Fibroblast of skin of back (primary cell): ENCODE measurements at places on chromosomes 1 and 21.

DNA sequence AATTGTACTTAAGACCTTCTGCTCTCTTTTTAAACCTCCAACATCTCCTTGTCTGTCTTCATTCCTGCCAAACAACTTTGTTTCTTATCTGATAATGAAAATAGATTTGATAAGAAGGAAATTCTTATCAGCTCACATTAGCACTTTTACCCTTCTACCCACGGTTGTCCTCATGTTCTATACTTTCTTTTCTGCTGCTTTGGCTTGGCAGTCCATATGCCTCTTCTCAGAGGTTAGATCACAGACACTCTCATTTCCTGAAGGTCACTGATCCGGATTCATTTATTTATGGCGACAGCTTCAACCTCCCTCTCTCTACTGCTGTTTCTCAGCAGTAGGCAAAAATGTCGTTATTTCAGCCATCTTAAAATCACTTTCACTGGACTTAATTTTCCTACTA, 2015.8 kb downstream of the NCAM2 start:
- DNase-seq: no peak

- no peak for DNase-seq
Observed at GRCh38 chr1:43354471-43354870, 4.3 kb upstream of the CDC20 start.

GRCh38 chr1:1197551-1198422, 8.6 kb downstream of the TNFRSF18 start:
- DNase-seq: no peak

- no peak for DNase-seq
Observed at GRCh38 chr1:227547310-227548118, 15.8 kb upstream of the ZNF678 start.

- DNase-seq: no peak
Observed at GRCh38 chr1:228500143-228500734, 13.1 kb downstream of the RNF187 start.

DNA sequence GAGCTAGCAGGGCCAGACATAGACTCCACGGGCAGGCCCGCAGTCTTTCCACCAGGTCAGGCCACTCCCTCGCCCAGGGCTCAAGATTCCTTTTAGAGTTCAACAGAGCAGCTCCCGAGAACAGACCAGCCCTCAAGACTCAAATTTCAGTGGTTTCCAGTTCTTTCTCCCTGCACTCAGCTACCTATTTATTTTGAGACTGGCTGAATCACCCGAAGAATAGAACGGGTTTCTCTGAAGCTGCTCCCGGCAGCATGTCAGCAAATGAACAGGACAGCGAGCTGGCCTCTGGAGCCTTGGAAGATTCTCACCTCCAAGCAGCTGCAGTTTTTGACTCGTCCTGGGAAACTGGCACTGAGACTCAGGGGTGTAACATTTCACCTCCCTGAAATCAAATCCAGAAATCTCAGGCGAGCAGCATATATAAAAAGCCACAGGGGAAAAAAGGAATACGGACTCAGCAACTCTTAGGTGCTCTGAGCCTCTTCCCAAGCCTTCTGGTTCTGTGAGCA, 177.9 kb downstream of the CLIC6 start:
- peak; percentile 75 for DNase-seq

- DNase-seq: peak; percentile 58
Observed at GRCh38 chr1:31029026-31029425, 36.5 kb downstream of the PUM1 start.

- DNase-seq: peak; percentile 86
Observed at GRCh38 chr1:23273450-23274133, 56.3 kb upstream of the HTR1D start.

DNA sequence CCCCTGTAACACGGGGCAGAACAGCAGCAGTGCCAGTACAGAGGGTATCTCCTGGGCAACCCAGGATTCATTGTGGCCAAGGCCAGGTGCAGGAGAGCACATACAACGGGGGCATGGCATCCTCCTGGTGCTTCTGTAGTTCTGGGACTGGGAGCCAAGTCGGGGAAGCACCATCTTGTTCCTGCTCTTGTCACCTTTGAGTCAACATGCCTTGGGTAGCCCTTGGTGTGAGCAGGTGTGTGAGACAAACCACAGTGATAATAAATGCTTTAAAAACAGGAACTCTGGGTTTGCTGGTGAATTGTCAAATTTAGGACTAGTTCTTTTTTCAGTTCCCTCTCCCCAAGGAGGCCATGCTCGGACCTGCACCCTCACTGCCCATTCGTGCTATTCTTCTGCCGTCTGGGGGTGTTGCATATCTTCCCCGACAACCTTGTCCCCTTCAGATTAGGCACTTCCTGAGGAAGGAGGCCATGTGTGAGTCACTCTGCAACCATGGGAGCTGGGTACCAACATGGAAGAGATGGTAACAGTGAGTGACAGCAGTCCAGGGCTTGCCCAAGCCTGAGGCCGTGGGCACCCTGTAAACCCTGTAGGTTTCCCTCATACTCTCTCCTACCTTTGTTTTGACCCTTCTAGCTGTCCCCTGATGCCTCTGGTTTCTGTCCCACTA, 150.2 kb downstream of the GRIK3 start:
- no peak for DNase-seq

DNA sequence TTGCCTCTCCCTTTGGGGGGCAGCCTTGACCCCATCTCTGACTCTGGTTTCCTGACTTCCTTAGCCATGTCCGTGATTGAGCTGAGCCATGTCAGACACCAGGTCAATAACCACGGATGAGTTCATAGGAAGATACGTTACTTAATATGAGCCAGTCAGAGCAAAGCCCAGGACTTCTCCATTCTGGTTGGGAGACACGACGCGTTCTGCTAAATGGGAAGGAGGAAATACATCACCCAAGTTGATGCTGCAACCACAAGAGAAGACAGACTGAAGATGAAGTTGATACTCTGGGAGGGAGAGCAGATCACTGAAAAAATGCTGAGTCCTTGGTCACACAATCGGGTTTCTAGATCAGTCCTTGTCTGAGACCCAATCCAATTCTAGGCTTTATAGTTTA, 90.9 kb downstream of the MATN1 start:
- DNase-seq: no peak

GRCh38 chr1:186841599-186841998, 12.8 kb downstream of the PLA2G4A start:
- no peak for DNase-seq

DNA sequence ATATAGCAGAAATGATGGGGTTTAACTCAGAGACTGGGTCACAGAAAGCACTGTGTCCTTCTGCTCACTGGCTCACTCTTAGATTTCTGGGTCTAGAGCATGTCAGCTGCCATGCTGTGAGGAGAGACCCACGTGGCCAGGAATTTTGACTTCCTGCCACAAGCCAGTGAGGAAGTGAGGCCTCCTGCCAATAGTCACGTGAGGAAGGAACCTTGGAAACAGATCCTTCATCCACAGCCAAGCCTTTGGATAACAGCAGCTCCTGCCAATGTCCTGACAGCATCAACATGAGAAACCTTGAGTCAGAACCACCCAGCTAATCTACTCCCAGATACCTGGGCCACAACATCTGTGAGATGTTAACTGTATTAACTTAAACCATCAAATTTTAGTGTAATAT, 114.5 kb upstream of the PLPPR5 start:
- DNase-seq: peak; percentile 1

- no peak for DNase-seq
Observed at GRCh38 chr1:203045821-203046594, 19.7 kb downstream of the PPFIA4 start.

DNA sequence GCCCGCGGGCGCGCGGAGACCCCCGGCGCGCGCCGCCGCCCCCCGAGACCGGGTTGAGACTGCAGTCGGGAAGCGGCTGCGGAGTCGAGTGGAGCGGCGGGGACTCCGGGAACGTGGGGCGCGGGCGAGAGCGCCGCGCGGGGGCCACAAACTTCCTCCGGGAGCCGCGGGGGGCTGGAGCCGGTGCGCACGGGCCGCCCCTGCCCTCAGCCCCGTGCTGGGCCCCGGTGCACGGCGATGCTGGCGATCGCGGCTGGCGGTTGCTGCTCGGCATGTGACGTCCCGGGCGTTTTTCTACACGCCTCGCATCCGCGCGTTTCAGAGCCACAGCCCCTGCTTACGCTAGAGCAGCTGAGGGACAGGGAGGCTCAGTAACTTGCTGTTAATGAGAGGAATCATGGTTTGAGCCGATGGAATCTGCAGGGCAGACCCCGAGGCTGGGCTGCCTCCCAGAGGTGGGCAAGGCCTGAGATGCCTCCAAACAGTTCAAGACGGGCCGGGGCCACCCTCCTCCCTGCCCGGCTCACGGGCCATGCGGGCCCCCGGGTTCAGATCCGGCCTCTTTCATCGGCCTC, 520 bp downstream of the TMEM201 start:
- DNase-seq: peak; percentile 21

- no peak for DNase-seq
Observed at GRCh38 chr1:246533371-246533905, 26.4 kb upstream of the SMYD3 start.

DNA sequence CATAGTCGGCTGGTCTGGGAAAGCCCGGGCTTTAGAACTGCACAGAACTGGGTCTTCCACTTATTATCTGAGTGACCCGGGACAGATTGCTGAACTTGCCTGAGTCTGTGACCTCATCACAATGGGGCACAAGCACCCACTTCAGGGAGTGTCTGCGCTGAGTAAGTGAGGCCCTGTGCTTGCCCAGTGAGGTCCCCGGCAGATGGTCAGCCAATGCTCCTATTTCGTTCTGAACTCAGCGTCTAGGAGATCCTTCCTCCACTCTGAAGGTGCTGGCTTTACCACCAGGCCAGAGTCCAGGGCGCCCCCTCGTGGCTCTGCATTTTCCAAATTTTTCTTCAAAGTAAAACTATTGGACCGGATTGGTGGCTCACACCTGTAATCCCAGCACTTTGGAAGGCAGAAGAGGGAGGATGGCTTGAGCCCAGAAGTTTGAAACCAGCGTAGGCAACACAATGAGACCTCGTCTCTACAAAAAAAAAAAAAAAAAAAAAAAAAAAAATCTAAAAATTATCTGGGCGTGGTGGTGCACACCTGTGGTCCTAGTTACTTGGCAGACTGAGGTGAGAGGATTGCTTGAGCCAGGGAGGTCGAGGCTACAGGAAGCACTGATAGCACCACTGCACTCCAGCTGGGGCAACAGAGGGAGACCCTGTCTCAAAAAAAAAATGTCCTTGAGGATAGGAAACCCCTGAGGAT, 61.7 kb downstream of the FCRL5 start:
- peak; percentile 62 for DNase-seq

- DNase-seq: peak; percentile 54
Observed at GRCh38 chr21:38712071-38712470, 93.7 kb upstream of the ETS2 start.

DNA sequence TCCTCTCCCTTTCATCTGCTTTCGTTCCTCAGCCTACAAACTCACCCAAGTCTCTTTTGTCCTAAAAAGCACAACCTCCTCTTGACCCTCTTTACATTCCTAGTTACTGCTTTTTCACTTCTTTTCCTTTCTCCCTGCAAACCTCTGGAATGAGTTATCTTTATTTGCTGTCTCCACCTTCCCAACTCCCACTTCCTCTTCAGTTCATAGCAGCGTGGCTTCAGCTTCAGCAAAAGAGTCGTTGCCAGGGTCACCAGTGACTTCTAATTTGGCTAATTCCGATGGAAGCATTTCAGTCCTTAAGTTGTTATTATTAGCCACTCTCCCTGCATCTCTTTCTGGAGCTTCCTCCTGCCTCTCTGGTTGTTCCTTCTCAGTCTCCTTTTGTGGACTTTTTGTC, 6.2 kb upstream of the TMEM54 start:
- DNase-seq: peak; percentile 54

GRCh38 chr1:191669629-191670028, 488.6 kb upstream of the RGS18 start:
- peak; percentile 74 for DNase-seq

DNA sequence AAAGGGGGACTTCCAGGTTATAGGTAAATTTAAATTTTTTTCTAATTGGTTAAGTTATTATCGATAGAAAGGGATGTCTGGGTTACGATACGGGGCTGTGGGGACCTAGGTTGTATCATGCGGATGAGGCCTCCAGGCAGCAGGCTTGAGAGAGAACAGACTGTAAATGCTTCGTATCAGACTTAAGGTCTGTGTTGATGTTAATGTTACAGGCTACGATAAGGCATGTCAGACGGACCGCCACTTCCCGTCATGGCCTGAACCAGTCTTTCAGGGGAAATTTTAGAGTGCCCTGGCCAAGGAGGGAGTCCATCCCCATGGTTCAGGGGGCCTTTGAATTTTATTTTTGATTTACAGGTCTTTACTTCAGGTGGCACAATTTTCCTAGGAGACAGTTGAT, 16.7 kb downstream of the ABCG1 start:
- DNase-seq: no peak

GRCh38 chr1:36528361-36529349, 45.9 kb upstream of the CSF3R start:
- DNase-seq: no peak

DNA sequence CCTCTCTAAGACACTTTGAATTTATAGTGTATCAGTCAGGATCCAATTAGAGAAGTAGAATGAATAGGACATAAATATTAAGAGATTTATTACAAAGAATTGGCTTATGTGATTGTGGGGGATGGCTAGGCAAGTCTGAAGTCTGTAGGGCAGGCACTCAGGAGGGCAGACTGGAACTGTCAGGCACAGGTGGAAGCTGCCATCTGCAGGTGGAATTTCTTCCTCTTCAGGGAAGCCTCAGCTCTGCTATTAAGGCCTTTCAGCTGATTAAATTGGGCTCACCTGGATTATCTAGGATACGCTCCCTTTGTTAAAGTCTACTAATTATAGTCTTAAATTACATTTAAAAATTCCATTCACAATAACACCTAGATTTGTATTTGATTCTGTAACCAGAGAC, 92.0 kb upstream of the HAO2 start:
- no peak for DNase-seq

- no peak for DNase-seq
Observed at GRCh38 chr1:1144843-1145546, 28.7 kb upstream of the TTLL10 start.
